Substantia nigra (tissue), 51 donors: ENCODE measurements at places on chromosomes 5 and 9.

DNA sequence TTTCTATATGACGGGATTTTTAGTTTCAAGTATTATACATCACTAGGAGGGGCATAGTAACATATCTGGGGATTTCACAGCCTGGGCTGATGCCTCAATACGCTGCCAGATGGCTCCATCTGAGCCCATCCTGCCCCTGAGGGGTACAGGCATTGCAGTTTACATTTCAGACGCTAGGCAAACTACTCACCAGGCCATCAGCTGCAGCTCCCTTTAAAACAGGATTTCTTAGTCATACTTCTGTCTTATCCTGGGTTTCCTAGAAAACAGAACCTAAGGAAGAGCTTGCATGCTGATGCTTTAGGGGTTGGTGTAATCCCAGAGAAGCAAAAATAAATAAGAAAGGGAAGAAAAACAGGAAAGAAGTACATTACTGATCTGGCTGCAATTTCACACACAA lies 372.8 kb upstream of the PIK3R1 start:
- no peak for DNase-seq

DNA sequence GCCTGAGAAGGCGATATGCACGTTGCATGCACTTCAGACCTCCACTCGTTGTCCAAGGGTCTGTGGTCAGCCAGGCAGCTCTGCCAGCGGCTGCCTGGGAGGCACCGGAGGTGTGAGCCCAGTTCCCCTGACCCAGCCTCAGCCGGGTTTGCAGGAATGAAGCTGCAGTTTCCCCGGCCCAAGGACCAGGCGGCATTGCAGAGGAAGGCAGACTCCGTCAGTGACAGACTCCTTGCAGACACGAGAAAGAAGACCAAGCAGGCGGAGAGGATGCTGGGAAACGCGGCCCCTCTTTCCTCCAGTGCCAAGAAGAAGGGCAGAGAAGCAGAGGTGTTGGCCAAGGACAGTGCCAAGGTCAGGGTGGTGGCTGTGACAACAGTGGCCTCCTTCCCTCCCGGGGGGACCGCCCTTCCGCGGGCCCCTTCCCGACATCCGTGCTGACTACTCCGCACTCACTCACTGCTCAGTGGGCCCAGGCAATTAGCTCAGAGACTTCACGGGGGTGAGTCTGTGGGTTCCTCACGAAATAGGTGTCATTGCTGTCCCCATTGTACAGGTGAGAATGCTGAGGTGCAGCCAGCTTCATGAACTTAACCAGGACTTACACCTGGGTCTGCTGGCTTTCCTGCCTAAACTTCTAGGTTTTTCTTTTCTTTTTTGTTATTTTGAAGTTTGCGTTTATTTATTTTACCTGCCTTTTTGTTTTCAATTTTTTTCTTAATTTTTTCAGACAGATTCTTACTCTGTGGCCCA lies 10.8 kb upstream of the AIF1L start:
- DNase-seq: no peak

DNA sequence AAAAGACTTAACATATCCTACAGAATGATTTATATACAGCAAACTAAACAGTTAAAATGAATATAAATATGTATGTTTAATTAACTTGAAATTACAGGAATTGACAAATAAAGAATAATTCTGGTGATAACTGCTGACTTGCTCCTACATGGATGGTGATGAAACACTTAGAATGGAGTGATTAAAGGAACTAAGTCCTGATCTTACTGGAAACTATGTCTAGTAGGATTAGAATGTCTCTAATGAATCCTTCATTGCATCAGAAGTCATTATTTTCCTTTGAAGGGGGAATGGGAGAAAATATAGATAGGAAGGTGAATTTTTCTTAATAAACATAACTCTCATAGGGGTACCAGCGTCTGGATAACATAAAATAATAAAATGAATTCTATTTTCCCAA lies 77.1 kb downstream of the CAMK4 start:
- no peak for DNase-seq

GRCh38 chr9:137506702-137507171 lies 43.5 kb downstream of the PNPLA7 start:
- DNase-seq: no peak
